ENCODE measurements at places on chromosomes 2 and 18. TPM values are rescaled to one million over a fixed set of nuclear protein-coding genes. Genes with fewer than 3 reads are reported as not detected.

STK11IP gene
- 8.6 TPM for polyA plus RNA-seq

KCNF1 gene
- polyA plus RNA-seq: 0.06 TPM

BMP10 gene
- polyA plus RNA-seq: not detected

NT5C1B gene
- polyA plus RNA-seq: not detected

MYOM1 gene
- polyA plus RNA-seq: 117 TPM
